ENCODE measurements at places on chromosomes 3 and 15.

DNA sequence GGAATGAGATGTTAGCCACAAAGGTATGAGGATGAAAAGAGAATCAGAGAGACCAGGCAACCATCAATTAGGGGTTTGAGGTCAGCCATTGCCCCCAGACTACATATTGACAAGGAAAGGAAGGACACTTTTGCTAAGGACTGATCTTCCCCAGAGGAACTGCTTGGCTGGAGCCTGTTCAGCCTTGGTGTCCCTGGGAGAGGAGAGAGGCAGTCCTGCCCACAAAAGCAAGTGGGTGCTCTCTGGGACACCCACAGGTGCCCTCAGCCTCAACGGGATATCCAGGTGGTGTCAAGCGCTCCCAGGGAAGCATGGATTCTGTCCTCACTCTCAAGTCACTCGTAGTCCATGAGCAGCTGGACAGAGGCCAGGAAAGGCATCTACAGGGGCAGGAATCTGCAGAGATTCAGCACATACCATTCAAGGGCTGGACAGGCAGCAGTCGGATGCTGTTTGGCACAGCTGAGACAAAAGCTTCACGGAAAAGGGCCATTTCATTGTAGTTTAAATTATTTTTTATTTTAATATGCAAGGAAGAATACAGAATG, 166.2 kb downstream of the UACA start:
- no peak for DNase-seq

- no peak for DNase-seq
These were observed 40.6 kb downstream of the DPP8 start for GRCh38 chr15:65476903-65477302.

DNA sequence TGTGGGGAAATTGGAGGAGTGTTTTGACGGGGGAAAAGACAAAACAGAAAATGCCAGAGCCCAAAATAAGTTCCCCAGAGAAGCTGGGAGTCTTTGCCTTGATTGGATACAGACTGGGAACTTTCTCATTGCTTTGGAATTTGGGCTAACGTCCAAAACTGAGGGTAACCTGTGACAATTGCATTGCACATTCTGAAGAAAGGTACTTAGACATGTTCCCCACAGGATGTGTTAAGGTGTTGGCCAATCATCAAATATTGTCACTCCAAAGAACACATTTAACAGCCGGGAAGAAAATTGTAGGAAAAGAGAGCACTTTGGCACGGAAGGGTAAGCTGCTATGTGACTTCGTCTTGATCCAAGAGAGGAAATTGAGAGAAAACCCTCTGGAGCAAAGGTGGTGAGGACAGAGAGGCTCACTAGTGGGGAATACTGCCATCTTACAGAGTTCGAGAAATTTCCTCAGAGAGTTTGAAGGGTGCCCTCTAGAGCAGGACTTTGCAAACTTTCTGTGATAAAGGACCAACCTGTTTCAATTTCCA, 619.5 kb upstream of the TBL1XR1 start:
- no peak for DNase-seq

- DNase-seq, result no peak
These were observed 54.3 kb downstream of the OXNAD1 start for GRCh38 chr3:16319307-16319706.

DNA sequence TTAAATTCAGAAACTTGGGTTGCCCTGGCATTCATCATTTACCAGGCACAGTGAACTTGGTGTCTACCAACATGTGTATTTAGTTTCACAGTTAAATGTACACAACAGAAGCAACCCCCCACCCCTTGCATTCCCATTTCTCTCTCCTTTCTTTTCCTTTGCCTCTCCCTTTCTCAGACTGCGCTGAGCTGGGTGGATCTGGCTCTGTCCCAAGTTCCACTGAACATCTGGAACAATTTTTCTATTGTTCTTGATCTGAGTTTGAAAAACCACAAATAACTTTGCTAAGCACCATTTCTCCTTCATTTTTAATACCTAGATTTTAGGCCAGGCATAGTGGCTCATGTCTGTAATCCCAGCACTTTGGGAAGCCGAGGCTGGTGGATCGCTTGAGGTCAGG, 242.2 kb downstream of the ABHD5 start:
- DNase-seq, result no peak

DNA sequence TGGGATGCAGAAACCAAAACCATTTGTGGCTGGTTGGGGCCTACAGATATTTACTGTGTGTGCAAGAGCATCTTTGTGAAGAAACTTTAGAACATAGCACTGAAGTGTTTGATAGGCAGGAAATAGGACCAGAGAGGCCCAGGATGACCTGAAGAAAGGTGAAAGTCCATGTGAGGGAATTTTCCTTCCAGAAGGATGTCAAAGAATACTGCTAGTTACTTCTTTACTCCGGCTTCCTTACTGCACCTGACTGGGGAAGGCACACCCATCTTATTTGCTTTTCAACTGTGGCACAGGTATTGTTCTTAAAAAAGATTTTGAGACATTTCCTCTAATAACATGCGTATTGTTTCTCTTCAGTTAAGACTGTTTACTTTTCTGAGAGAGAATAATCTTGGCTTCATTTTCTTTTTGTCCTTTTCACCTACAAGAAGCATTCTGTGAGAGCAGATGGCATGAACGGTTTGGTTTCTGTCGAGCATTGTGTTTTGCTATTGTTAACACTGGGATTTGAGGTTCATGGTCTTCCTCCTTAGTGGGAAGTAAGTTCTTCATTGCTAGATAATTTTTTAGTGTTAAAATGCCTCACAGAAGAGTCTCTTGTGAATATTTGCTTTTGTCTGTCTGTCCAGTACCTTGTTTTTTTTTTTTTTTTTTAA, 71.5 kb downstream of the SLCO3A1 start:
- no peak for DNase-seq

GRCh38 chr3:178206521-178206920, 329.7 kb upstream of the KCNMB2 start:
- no peak for DNase-seq

GRCh38 chr3:181555681-181556080, 156.0 kb upstream of the SOX2 start:
- no peak for DNase-seq

DNA sequence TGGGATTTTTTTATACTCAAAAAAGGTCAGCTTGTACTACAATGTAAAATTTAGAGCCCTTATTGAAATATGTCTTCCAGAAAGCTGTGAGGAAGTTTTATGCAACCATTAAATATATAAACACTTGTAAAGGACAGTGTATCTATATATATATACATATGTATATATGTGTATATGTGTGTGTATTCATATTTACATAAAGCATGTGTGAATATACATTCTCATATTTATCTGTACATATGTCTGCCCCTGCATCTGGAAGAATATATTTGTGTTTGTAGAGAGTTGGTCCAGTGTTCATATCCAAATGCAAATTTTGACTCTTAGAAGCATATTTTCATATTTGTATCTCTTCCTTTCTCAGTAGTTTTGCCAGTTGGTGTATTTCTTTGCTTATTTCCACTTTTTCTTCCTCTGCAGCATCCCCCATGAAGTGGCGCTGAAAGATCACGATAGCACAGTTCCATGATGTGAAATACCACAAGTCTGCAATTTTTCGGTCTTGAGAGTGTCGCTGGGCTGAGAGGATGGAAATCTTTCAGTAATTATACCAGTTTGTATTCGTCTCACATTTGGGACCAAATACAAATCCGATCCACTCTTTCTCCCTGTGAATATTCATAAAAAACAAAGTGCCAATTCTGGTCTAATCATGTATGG, 311.7 kb upstream of the DPH6 start:
- DNase-seq, result no peak

DNA sequence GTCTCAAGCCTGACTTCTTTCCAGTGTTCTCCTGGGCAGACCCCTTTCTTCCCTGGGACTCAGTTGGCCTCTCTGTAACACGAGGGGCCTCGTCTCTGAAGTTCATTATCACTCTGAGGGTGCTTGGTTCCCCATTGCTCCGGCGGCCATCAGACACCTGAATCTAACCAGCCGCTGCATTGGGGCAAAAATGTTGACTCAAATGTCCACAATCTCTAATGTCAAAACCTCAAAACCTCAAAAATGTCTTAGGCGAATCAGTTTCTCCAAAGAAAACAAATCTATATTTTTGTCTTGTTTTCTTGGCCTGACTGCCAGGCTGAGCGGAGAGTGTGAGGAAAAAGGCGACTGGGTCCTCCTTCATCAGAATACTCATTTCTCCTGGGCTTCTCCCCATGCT, 220.7 kb downstream of the VPS13C start:
- no peak for DNase-seq

Data from tibial artery (tissue), 4 donors.